ENCODE measurements at places on chromosomes 6 and 20.

DNA sequence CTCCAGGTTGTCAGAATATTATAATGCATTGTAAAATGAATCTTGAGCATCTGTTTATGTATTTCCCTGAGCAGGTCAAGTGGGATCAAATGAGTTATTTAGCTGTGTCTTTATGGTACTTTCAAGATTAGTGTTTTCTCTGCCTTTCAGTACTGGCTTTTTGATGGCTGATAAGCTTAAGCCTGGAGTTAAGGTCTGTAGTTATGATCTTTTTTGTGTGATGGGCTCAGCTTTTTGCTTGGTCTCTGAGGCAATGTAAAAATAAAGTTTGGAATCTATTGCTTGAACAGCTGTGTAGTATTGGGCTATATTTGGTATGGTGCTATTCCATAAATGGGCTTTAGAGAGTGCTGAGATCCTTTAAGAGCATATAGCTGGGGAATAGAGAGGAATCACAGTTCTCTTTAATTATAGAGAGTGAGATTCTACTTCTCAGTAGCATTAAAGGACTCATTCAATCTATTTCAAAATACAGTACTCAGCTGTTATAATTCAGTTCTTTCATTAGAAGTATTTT, 40.7 kb downstream of the ZNF451 start:
- peak; percentile 3 for DNase-seq

- no peak for DNase-seq
Measured at GRCh38 chr6:42257614-42258013, 40.0 kb upstream of the MRPS10 start.

GRCh38 chr20:22863826-22864225, 171.3 kb upstream of the SSTR4 start:
- DNase-seq, result no peak

DNA sequence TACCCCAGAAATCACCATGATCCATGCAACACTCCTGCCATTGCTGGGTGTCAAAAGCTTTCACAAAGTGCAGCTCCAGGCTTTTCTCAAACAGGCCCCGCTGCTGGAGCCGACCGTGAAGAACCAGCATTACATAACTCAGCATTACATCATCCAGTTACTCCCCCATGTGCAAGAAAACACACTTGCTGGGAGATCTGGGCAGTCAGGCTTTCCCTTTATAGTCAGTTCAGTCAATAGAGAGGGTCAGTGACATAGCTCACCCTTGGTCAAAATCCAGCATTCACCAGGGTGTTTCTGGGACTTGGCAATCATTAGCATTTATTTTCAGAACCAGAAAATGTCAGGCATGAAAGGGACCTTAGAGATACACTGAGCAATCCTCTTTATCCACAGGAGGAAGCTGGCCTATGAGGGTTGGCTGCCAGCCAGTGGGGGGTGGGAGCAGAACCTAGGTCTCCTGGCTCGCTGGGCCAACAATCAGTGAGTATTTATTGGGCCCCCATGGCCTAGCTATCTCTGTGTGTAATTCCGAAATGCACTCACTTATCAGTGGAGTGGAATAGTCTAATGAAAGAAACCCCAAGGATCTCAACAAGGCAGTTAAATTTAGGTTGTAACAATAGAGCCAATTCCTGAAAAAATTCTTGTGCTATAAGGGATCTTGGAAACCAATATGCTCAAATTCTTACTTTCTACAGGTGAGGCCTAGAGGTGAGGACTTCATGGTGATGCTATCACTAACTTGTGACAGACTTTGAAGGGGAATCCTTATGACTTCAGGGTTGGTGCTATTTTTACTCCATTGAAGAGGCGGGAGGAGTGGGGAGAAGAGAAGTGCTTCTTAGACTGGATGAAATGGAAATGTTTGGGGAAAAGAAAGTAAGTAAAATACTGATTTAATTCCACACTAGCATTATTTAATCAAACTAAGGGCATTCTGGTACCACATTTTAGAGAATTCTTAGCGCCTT, 54.6 kb downstream of the LYRM4 start:
- DNase-seq, result peak; percentile 75

GRCh38 chr6:112606656-112607435, 259.7 kb downstream of the RFPL4B start:
- DNase-seq, result no peak

GRCh38 chr20:50189681-50190250, 864 bp upstream of the CEBPB start:
- no peak for DNase-seq

DNA sequence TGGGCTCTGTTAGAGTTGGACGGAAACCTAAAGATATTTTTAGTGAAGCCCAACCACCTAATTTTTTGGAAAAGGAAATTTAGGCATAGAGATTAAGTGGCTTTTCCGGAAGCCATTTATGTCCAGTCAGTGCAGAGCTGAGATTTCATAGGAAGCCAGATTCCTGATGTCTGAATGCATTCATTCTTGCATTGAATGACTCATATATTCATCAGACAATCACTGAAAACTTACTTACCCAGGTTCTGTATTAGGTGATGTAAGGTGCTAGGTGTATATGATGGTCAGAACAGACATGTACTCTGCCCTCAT, 4.1 kb downstream of the SH3BGRL2 start:
- peak; percentile 66 for DNase-seq

GRCh38 chr20:16311756-16312155, 261.5 kb downstream of the KIF16B start:
- peak; percentile 18 for DNase-seq

- no peak for DNase-seq
Measured at GRCh38 chr6:95478941-95479340, 98.4 kb upstream of the MANEA start.

GRCh38 chr6:131255911-131256310, 120.6 kb downstream of the AKAP7 start:
- DNase-seq, result no peak

DNA sequence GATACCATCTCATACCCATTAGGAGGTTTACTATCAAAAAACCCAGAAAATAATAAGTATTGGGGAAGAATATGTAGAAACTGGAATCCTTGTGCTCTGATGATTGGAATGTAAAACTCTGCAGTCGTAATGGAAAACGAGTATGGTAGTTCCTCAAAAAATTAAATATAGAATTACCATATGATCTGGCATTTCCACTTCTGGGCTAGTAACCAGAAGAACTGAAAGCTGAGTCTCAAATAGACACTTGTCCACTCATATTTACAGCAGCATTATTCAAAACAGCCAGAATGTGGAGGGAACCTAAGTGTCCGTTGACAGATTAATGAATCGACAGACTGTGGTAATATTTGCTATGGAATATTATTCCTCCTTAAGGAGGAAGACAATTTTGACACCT, 44.3 kb downstream of the FOXC1 start:
- no peak for DNase-seq
